Prostate gland (tissue), 2 donors: ENCODE measurements at places on chromosomes 12 and 14. TPM values are rescaled to one million over a fixed set of nuclear protein-coding genes. Genes with fewer than 3 reads are reported as not detected.

GRCh38 chr12:12800406-12801180 is 12.6 kb upstream of the DDX47 start:
- DNase-seq: no peak

- no peak for DNase-seq
These were observed 50.5 kb downstream of the HSPB8 start for GRCh38 chr12:119229205-119229604.

CHGA gene
- 55.7 TPM for total RNA-seq

PNN gene
- total RNA-seq: 29.8 TPM

- DNase-seq: no peak
These were observed 60.4 kb upstream of the CMKLR1 start for GRCh38 chr12:108399514-108399913.

DNA sequence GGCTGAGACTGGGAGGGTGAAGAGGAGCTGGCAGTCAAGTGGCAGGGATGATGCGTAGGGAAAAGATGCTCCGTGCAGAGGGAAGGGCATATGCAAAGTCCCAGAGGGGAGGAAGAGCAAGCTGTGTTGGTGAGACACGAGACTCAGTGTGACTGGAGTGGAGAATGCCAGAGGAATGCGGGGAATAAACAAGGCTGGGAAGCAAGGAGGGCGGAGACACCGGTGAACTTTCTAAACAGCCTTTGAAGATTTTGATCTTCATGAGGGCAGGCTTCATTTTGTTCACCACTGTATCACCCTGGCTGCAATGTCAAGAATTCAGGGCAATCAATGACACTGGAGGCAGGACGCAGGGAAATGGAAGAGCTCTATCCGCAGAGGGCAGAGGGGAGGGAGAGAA is 535.8 kb downstream of the FUT8 start:
- DNase-seq: no peak

DNA sequence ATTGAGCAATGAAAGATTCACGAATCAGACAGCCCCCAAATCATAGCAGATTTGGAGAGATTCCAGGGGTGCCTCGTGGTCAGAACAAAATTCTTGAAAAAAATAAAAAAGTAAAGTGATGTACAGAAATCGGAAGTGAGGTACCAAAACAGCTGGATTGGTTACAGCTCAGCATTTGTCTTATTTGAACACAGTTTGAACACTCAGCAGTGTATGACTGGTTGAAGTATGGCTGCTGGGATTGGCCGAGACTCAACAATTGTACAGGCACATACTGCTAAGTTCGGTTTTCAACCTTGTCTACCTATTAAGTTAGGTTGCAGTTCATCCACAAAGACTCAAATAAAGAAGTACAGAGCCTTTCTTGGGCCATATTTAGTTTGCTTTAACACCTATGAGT is 865.4 kb upstream of the TMEM132C start:
- no peak for DNase-seq
